ENCODE measurements at places on chromosomes 5 and 9.

DNA sequence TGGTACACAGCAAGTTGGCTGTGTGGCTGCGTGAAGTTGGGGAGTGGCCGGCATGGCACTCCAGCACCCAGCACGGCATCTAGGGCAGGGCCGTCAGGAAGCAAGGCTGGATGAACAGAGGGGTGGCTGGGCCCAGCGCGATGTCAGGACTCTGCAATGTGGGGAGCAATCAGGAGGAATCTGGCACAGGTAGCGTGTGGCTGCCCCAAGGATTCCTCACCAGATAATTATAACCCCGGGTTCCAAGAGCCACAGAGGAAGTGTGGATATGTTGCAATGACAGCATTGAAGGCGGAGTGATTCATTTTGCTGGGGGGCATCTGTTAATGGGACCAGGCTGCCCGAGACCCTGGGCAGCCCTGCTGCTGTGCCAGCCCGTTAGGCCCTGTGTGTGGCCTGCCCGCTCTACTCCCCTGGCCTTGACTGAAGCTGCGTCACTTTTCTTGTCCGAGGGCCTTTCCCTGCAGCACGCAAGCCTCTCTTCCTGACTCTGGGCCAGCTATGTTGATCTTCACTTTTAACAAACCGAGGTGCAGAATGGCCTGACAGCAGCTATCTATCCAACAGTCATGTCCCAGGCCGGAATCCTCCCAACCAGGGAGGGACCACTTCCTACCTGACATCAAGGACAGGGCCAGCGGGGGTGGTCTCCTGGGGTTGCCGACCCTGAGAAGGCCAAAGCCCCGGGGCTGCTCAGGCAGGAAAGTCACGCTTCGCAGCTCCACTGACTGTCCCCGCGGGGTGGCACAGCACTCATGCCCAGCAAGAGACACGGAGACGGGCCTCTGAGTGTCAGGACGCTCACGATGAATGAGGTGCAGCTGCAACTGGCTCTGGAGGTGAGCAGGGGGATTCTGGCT, 118.0 kb upstream of the PHYKPL start:
- no peak for DNase-seq

GRCh38 chr9:111038331-111039230, at the start of gene LPAR1:
Gene LPAR1 (minus strand): TSS chr9:111038470. CDS start chr9:110972117, 66,353 bp downstream.
- peak; percentile 63 for DNase-seq

DNA sequence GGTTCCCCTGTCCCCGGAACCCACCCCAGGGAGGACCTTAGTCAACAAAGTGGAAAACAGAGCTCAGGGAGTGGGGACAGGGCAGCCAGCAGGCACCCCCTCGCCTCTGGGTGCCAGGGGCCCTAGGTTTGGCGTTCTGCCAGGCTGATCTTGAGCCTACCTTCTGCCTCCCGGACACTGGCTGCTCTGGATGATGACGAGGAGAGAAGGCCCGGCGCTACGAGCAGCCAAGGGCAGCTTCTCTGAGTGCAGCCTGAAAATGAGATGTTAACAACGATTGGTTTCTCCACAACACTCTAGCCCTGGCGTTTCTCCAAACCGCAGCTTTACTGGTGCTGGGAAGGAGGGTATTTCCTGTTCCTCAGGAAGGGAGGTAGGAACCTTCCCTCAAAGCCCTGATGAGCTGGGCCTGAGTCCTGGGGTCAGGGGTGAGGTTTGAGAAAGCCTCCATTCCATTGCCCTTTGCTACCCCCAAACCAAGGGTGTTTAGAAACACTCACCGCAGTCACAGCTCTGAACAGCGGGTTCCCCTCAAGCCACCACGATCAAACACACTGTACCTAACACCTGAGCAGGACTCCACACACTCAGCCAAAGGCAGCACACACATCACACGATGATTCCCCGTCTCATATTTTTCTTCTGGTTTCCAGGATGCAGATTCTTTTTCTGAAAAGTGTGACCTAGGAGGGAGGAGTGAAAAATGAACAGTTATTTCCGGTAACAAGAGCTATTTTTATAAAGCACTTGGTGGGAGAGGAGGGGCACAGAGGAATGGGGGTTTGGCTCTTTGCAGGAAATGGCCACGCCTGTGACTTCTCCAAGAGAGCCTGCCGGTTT, at the start of gene STING1:
STING1 (minus strand) TSS at position 709 of the 840 bp plus-strand sequence. CDS start 1,054 bp downstream, outside the sequence.
- DNase-seq, result peak; percentile 54

DNA sequence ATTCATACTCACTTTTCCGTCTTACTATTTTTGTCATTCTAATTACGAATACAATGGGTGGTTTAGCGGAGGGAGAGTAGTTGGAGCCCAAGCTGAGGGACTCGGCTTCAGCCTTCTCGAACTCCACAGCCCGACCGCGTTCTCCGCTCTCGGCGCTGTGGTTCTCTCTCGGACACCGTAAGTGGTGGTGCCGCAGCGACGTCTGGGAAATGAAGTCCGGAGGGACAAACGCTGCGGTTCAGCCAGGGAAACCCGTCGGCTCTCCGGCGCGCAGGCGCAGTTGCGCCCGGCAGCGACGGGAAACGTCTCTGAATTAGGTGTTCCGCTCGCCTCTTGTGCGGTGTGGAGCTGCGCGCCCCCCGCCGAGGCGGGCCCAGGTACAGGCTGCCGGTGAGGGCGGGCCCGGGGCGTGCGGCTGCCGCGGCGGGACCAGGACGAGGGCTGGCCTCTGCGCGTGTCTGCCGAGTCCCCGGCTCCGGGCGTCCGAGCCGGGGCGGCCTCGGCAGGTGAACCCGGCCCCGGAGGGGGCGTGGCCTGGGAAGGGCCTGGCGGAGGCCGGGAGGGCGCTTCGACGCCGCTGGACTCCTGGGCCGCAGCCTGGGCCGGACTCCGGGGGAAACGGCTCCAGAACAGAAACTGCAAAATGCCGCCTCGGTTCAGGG, at the start of gene ZNF879:
ZNF879 (plus strand) TSS at position 277 of the 662 bp plus-strand sequence. CDS start 1,201 bp downstream, outside the sequence.
- DNase-seq, result peak; percentile 85

DNA sequence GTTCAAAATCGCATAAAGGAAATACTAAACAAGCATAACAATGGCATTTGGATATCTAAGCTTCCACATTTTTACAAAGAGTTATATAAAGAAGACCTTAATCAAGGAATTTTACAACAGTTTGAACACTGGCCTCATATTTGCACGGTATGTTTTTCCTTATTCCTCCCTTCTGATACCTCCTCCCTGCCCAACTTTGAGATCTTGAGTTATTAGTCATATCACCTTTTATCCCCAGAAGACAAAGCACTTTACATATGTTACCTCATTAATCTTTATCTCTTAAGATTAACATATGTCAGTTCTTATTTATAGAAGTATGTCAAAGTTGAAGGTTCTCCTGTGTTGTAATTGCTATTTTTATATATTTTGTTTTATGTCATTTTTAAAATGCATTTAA, 29.8 kb downstream of the TDRD7 start:
- DNase-seq, result no peak

DNA sequence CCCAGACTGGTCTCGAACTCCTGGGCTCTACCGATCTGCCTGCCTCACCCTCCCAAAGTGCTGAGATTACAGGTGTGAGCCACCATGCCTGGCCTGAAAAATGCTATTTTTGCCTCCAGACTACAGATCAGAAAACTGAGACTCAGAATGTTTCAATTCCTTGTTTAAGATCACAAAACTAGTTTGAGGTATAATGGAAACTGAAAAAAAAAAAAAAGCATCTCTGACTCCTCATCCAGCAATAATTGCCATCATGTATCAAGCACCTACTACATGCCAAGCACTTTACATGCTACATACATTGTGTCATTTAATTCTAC, 35.6 kb downstream of the PLAC8L1 start:
- DNase-seq, result no peak

DNA sequence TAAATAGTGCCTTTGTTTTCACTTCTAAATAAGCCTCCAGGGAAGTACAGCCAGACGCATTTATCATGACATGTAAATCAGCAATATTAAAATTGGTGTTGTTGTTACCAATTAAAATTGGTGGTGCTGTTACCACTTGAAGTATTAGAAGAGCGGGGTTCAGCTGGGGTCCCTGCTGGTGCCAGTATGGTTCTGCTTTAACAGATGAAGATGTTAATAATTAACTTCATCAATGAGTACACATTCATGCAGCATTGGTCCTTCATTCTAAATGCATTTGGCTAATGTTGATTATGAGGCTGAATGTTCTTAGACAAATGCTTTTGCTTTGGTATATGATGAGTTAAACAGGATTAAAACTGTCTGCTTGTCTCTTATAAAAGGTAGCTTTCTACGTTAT, 67.6 kb upstream of the TMC1 start:
- DNase-seq, result no peak

- DNase-seq, result no peak
These were observed 59.3 kb downstream of the TRIO start for GRCh38 chr5:14202462-14202861.

GRCh38 chr5:124952079-124952478, 205.6 kb upstream of the ZNF608 start:
- peak; percentile 59 for DNase-seq

GRCh38 chr5:33675958-33676464, 215.8 kb downstream of the ADAMTS12 start:
- DNase-seq, result peak; percentile 80

GRCh38 chr5:125103459-125103858, 357.0 kb upstream of the ZNF608 start:
- no peak for DNase-seq

DNA sequence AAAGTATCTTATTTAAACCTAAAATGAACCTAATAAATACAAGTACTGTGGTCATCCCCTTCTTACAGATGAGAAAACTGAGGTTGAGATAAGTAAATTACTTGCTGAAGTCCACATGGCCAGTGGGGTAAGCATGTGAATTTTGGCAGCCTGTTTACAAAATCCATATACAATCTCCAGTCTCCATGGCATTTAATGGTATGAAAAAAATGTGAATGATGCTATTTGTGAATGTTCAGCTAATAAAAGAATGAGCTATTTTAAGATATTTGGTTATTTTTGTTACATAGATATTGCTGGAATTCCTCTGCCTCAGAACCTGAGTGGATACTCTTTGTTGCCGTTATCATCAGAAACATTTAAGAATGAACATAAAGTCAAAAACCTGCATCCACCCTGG, 19.3 kb upstream of the GPR150 start:
- DNase-seq, result no peak

DNA sequence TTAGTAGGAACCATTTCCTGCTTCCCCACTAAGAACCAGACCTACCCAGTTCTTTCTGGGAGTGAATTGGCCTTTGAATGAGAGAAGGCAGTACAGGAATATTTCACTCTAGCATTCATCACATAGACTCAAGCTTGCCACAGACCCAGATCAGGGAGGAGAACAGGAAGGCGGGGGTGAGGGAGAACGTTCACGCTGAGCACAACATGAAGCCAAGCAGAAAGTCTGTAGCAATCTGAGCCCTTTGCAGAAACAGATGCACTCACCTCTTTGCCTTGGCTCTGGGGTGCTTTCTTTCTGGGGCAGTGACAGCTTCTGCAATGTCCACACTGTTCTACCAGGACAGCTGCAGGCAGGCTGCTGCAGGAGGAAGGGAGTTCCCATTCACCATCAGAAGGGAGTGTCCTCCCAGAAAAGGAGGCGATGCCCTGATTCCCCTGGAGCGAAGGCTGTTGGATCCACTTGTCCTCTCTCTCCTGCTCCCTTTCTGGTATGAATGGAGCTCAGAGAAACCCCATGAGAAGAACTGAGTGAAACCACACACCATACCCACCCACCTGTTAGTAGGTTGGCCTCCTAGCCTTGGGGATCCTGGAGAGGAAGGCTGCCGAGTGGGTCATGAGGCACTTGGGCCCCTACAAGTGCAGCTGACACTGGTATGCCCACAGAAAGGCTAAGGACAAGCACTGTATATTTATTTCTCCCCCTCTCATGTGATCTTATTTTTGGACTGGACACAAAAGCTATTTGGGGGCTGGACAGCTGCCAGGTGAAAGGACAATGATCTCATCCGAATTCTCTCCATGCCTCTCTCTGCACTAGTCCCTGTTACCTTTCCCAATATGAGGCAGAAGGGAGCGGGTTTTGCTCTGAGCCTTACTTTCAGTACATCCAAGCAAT, 11.7 kb upstream of the FGF1 start:
- DNase-seq, result no peak

GRCh38 chr9:113742878-113743277, 133.2 kb upstream of the ZNF618 start:
- no peak for DNase-seq

- DNase-seq, result no peak
These were observed 43.3 kb upstream of the IRX4 start for GRCh38 chr5:1926071-1926440.

DNA sequence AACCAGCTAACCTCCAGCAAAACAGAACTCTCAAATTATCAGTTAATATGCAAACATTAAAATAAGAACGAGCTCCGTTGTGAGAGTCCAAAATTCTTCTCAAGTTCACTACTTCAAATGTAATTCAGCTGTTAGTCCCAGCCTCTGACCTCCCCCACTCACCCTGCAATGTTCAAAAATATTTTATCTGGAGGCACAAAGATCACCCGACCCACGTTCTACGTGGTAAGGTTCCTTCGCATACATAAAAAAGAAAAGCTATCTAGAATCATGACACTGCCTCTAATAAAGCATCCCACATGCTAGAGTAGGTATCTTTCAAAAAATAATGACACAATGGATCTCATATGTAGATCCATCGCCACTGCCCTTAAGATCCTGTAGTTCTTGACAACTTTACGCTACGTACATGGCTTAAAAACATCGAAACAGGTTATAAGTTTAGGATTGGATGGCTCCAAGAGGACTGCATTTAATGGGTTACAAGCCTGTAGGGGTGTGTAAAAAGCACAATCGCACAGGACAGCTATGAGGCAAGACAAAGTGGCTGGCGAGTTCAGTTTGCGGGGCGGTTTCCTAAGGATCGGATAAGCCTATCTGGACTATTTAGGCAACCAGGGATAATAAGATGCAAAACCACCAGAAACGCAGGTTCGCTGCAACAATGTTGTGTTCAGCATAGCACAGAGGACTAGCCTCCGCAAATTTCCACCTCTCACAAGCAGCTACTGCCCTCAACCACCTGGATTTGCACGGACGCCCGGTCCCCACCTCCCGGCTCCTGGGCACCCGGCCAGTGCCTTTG, 969 bp downstream of the CLK4 start:
- DNase-seq, result no peak

DNA sequence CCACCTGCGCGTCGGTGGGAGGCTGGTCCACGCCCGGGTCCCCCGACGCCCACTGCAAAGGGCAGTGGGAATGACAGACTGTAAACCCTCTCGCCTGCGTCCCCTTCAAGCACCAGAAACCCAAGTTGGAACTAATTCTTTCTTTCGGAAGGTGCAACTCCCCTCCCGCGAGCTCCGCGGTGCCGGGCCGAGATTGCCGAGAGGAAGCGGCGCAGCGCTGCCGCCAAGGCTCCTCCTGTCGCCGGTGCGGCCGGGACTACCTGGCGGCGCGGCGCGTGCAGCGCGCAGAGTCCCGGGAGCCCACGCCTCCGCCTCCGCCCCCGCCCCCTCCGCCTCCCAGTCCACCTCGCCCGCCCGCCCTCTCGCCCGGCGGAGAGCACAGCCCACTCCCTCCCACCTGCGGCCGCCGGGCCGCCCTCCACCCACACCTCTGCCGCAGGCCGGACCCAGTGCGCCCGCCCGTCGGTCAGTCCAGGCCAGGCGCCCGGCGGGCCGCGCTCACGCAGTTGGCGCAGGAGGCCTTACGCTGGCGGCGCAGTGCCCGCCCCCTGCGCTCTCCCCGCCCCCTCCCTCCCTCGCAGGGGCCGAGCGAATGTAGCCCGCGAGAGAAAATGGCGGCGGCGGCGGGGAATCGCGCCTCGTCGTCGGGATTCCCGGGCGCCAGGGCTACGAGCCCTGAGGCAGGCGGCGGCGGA, at the start of gene MAP3K1:
MAP3K1 (plus strand) TSS at position 587 of the 695 bp plus-strand sequence; CDS start at position 612, 25 bp downstream.
- peak; percentile 88 for DNase-seq

Data from GM06990 (cell line).